Cardiac septum (tissue), 1 donor: ENCODE measurements at places on chromosomes 7 and 10.

DNA sequence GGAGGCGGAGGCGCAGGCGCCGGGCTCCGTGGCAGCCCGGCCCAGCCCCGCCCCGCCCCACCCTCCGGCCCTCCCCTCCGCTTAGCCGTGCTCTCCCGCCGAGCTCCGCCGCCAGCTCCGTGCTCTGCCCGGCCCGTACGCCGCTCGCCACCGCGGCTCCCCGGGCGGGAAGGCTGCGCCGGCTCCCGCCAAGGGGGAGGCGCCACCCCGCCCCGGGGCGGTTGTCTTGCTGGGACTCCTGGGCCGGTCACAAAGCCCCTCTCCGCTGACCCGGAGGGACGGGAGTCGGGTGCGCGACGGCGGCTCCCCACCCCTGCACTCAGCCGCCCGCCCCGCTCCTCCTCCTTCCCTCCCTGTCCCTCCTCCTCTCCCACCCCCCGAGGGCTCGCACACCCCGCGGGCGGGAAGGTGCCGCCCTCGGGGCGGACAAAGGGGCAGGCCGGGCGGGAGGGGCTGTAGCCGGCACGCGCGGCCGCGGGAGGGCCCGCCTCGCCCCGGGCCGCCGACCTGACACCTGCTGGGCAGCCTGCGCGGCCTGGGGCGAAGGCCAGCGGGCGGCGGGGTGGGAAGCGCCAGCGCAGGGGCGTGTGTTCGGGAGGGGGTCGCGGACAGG, 11.5 kb upstream of the SP8 start:
- DNase-seq = no peak

DNA sequence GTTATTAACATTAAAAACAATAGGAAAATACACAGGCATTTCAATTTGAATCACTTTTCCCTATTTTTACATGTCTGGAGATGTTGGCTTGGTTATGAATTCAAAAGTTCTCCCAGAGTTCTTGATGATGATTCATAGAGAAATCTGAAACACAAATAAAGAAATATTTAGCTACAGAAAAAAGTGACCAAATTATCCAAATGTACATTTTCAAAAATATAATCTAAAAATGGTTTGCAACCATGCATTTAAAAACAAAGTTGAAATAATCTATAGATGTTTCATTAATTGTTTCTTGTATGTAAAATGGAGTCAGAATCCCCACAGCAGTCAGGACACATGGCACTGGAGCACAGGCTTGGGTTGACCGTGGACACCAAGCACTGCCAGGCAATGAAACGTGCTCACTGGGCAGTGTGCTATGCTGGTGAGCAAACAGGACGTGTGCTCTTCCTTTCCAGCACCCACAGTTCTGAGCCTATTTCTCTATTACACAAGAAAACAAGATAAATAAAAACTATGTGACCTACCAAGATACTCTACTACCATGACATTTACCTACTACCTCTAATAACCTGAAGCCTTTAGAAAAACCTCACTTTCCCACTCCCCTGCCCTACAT, 44.1 kb upstream of the PTPRN2 start:
- DNase-seq = no peak

DNA sequence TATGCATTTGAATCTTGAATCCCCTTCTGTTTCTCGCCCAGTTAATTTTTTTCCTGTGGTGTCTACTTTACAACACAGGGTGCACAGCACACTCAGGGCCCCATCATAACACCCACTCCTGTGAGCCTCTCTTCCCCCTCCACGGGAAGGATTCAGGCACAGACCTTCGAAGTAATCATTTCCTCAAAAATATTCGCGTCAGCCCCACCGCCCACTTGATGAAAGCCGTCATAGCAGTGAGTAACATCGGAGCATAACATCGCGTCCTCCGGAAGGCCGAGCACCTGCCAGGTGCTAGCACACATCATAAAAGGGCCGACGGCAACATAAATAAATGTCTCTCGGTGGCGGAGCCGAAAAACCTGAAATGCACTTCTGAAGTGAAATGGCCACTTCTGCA, 201.7 kb upstream of the ADARB2 start:
- no peak for DNase-seq

DNA sequence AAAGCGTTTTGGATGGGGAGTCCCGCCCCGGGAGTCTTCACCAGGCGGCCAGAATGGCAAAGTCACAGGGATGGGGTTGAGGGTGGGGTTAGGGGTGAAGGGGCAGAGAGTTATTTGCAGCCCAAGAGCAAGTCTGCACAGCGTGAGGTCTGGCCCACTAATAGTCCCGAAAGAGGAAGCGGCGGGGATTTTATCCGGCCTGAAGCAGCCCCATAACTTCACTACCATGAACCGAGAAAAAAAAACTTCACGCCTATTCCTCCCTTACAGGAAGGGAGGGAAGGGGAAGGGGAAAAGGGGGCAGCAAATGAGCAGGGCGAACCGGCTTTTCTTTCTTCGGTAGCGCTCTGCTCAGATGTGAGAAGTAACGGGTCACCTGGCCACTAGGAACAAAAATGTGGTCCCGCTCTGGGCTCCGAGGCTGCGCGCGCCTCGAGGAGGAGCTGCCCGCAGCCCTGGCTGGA, 712 bp downstream of the ITPRIP start:
- peak; percentile 84 for DNase-seq

GRCh38 chr10:69878038-69878437, 76.3 kb downstream of the COL13A1 start:
- DNase-seq = no peak

DNA sequence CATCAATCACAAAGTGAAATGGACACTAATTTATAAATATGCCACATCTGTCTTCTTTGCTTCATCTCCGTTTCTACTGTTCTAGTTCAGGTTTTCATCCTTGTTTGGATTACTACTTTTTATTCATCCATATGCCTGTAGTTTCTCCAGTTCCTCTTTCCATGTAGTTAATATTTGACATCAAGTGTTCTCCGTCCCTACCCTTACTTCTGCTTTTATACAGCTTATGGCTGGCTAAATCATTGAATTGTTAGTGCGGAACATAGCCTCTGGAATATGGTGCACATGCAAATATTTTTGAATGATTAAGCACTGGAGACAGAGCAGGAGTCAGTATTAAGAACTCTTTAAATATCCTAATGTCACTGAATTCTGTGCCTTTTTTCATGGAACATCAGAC, 230.0 kb upstream of the PPP1R3A start:
- no peak for DNase-seq

GRCh38 chr10:118216020-118216419, 126.1 kb downstream of the FAM204A start:
- no peak for DNase-seq

- no peak for DNase-seq
These were observed 102.1 kb upstream of the MDFIC start for GRCh38 chr7:114819616-114820362.

DNA sequence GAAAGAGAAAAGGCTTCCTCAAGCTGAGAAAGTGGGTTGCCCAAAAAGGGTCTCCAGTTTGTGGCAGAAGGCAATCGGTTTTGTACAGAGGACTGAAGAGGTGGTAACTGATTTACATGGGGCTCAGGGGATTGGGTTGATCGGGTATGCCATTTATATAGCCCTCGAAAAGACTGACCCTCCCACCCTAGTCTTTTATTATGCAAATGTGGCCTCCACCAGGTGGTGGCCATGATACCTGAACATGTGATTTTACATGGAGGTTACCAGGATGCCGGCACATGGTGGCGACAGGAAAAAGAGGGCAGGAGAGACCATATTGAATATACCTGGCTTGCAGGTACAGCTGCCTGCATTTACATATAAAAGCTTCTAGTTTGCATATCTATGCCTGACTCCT, 36.7 kb downstream of the ATE1 start:
- DNase-seq = no peak

- DNase-seq = no peak
These were observed 61.3 kb downstream of the CACNA2D1 start for GRCh38 chr7:82382276-82382675.

DNA sequence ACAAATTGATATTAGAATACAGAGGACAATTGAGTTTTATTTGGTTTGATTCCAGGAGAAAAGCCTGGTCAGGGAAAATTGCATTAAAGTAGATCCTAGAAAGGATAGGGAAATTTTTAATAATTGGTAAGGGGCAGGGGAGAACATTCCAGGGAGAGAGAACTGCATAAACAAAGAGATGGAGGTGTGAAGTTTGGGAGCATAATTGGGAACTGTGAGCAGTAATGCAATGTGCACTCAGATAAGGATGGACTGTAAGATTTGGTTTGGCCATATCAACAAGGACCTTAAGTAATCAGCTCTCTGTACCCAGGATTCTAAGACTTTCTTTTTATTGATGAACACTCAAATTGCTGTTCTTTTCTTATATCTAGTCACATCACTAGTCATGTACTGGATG, 41.4 kb downstream of the ZMYND11 start:
- no peak for DNase-seq

DNA sequence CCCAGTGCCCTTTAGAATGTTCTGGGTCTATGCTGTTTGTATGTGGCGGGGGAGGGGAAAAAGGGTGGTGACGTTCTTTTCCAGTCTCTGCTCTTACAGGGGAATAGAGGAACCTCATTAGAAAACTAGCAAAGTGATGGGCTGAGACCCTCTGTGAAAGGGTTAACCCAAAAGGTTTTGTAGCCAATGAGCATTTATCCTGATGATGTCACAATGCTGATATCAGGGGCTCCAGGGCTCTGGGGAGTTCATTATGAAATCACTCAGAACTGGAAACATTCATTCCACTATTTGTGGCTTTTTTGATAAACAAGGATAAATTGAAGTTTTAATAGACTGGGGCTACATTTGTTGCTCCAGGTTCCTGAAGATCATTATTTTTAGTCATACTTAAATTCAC, 71.7 kb downstream of the ARID5B start:
- no peak for DNase-seq

DNA sequence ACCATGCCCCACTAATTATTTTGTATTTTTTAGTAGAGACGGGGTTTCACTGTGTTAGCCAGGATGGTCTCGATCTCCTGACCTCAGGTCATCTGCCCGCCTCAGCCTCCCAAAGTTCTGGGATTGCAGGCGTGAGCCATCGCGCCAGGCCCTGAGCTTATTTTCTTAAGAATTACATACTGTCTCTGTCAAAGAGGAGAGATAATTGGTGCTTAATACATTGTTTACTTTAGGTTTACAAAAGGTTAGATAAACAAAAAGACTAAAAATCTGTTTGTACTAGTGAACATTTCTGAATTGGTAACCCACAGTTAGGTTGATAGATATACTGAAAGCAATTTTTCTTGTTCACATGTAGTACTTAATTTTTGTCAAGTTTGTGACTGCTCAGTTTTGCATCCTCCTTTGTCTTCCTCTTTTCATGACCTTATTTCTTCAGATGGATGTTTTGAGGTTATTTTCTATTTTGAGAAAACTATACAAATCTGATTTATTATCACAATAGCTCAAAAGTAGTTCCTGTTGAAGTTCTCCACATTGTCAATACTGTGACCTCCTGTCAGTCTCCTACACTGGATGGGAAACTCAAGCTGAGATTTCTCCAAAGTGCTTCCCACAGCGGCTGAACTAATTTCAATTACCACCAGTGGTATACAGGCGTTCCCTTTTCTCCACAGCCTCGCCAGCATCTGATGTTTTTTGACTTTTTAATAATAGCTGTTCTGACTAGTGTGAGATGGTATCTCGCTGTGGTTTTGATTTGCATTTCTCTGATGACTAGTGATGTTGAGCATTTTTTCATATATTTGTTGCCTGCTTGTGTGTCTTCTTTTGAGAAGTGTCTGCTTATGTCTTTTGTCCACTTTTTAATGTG, 22.5 kb downstream of the HHEX start:
- no peak for DNase-seq

DNA sequence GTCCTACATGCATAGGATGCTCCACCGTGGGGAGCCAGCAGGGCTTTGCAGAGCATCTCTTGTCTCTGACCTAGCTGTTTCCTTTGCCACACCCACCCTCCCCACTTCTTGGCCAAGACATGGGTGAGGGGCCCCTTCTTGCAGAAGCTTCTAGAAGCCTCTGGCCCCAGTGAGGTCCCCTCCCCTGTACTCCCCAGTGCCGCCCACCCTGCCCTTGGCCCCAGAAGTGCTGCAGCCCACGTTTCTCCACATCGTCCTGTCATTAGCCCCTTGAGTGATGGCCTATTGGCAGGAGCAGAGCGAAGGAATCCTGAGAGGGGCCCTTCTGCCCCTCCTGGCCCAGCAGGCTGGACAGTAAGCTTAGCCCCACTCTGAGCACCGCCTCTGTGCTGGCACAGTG, 43.7 kb downstream of the ALOX5 start:
- no peak for DNase-seq

- DNase-seq = no peak
These were observed 289.0 kb downstream of the GLRX3 start for GRCh38 chr10:130425169-130425568.

DNA sequence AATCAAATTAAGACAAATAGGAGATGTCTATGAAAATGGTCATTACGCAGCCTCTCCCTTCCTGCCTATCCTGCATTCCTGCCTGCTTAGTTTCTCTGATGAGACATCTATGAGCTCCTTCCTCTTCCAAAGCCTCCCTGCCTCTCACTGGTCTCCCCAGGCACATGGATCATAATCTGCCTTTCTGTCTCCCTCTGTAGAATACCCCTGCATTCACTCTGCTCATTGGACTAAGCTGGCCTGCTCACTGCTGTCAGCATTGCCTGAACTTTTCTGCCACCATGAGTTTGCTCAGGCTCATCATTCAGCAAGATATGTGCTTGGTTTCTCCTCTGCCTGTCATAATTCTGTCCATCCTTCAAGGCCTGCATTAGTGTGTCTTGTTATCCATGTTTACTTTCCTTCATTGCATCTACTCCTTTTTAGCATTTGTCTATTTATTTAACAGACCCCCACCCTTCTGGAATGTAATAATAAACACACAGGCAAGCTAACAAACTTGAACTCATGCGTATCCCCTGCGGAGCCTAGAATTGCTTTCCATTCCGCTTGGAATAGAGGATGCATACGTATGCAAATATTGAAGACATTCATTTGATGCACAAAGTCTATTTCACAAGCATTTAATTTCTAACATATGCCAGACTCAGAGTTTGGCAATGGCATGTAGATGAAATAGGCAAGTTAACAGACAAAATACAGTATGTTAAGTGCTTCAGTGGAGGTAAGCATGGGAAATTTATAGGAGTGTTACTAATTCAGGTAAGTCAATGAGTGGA, 88.3 kb downstream of the PTPRZ1 start:
- no peak for DNase-seq

DNA sequence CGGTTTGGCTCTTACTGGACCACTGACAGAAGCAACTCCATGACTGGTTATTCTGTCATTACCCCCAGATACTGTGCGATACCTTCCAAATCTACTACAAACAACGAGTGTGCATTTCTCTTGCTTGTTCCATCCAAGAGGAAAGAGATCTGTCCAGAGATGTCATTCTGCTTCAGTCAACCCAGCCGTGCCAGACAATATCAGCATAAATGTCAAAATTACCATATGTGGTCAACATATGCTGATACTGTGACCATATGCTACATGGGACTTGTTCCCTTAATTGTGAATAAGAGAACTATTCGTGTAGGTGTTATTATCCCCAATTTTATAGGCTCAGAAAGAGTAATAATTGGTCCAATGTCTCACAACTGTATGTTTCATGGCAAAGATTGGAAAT, 143.2 kb upstream of the PRSS1 start:
- DNase-seq = no peak

- DNase-seq = no peak
These were observed 114.2 kb upstream of the GPR22 start for GRCh38 chr7:107355616-107356015.

- no peak for DNase-seq
These were observed 183.7 kb downstream of the ELMO1 start for GRCh38 chr7:37265006-37265405.
